ENCODE measurements at places on chromosomes 3 and 15.

DNA sequence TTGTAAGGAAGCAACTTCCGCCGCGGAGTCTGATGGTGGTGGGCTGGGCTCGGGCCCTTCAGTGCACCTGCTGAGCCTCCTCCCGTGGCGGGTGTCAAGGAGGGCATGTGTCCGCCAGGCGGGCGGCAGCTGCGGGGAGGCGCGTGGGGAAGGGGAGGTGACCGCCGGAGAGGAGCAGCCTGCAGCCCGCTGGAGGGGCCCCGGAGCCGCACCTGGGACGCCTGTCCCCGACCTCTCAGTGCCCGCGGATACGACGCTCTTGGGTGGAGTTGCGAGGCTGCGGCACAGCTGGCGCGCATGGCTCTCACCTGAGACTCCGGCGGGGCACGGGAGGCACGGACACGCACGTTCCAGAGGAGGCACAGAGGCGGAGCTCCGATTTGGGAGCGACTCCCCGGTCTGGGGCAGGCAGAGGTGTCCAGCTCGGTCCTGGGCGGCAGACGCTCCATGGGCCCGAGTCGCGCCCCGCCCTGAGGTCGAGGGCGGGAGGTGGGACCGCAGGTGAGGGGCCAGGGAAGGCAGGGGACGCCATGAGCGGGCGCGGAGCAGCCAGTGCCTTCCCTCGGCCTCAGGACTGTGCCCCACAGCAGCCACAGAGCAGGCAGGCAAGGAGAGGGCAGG lies 50.2 kb upstream of the PRR20G start:
- DNase-seq = no peak

DNA sequence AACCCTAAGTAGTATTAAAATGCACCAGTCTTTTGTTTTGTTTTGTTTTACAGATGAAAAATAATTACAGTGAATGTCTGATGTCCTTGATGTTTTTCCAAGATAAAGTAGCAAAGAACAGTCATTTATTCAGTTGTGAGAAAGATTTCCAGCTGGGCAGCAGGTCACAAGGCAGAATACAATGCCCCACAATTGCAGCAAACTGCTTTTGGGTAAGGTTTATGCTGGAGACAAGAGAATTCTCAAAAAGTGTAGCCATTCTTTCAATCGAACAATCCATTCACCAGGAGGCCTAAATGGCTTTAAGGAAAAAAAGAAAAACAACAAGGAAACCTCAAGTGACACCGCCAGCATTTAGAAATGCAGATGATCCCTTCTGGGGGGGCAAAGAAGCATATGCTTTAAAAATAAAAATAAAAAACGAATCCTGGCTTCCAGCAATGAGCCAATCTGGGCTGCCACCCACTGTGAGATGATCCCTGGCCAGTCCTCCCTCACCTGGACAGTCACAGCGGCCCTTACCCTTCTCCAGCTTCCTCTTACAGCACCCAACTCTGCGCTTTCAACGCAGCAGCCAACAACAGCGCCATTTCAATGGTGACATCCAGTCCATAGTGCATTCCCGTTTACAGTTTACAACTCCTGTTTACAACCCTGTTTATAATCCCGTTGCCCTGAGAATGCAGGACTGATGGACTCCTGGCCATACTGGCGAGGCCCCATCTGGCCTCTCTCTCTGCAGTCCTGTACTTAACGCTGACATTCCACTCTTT lies 25.7 kb upstream of the WNT5A start:
- no peak for DNase-seq

GRCh38 chr3:187382609-187383151 lies 14.5 kb downstream of the RTP4 start:
- DNase-seq = no peak

DNA sequence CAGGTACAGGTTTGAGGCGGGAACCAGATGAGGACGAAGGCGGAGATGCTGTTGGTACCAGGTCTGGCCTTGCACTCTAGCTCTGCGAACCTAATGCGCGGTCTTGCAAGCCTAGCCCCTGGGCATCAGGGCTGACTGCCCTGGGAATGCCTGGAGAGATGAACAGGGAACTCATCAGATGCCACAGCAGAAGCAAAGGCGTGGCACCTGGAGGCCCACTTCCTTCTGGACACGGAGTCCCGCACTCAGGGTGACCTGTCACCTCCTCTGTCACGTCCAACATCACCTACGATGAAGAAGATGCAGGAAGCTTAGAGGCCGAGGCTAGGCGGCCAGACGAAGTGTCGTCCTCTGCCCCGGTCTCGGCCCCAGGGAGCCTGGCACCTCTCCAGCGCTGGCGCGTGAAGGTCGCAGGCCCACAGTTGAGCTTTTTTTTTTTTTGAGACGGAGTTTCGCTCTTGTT lies 9.4 kb downstream of the RPLP1 start:
- DNase-seq = no peak
